ENCODE measurements at places on chromosomes 12 and 14.
A peak's percentile ranks its signal among the peaks of the same experiment; 100 is the strongest.

DNA sequence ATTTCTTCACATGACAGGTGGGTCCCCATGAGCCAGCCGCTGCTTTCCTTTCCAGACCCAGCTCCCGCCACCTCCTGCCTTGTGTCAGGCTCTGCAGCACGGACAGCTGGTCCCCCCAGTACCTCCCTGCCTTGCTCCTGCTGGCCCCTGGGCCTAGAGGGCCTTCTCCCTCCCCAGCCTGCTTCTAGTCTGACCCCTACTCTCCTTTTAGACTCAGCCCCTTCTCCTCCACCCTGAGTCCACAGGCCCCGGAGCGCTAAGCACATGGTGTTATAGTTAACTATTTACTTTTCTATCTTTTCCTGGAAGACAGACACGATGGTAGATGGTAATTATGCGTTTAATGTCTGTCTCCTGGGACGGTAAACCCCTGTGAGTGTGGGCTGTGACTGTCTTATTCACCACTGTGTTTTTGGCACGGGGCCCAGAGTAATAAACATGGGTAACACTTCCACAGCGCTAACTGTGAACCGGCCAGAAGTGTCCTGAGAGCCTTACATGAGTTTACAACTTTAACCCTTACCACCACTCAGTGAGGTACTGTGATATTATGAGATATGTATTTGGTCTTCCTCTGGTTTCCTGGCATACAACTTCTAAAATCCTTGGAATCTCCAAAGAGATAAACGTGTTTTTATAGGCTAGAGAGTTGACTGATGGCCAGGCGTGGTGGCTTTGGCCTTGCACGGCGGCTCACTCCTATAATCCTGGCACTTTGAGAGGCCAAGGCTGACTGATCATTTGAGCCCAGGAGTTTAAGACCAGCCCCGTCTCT, 41.2 kb downstream of the DGLUCY start:
- peak; percentile 56 for DNase-seq

DNA sequence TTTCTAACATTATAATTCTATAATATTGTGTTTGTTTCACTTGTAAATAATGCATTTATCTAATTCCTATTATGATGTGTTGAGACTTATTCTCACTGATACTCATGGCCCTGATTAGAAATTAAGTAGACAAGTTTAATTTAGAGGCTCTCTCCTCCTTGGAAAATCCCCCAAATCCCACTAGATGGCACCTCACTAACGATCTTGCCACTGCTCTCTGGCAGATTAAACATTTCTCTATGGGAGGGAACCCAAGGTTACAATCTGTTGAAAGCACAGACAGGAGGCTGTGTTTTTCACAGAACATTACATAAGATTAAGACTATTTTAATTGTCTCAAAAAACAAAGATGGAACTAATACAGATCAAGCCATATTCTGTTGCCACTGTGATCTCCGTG, 318.7 kb downstream of the LRFN5 start:
- DNase-seq, result no peak

DNA sequence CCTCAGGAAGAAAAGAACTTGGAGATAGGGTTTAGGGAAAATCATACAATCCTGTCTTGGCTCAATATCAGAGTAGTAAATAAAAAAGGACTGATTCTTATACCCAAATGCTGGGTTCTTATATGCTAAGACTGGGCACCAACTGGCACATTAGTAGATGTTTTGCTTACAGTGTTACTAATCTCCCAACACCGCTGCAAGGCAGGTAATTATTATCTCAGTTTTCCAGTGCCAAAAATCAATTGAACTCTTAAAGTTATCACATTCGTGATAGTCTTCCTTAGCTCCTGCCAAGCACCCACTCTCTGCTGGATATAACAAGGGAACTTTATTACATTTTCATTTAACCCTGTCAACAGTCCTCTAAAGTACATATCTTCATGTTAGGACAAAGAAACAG, 25.0 kb upstream of the HIGD1C start:
- DNase-seq, result no peak

GRCh38 chr14:95388699-95389098, 69.0 kb upstream of the CLMN start:
- DNase-seq, result no peak

- no peak for DNase-seq
Measured at GRCh38 chr12:105468464-105468863, 138.0 kb downstream of the C12orf75 start.

DNA sequence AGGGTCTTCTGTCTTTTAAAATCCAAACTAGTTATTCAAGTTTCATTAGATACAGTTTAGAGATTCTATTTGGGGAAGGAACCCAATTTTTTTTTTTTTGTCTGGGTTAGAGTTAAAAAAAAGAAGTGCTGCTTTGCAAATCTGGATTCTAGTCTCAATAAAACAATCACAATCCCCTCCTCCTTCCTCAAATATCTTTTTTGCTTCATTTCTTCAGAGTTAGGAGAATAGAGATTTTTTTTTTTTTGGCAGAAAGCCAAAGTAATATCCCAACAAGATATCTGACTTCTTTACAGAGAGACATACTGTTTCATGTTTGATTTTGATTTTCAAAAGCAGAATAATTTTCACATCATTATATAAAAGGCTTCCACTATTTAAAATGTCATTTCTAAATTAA, 201.9 kb downstream of the FOXN3 start:
- no peak for DNase-seq

DNA sequence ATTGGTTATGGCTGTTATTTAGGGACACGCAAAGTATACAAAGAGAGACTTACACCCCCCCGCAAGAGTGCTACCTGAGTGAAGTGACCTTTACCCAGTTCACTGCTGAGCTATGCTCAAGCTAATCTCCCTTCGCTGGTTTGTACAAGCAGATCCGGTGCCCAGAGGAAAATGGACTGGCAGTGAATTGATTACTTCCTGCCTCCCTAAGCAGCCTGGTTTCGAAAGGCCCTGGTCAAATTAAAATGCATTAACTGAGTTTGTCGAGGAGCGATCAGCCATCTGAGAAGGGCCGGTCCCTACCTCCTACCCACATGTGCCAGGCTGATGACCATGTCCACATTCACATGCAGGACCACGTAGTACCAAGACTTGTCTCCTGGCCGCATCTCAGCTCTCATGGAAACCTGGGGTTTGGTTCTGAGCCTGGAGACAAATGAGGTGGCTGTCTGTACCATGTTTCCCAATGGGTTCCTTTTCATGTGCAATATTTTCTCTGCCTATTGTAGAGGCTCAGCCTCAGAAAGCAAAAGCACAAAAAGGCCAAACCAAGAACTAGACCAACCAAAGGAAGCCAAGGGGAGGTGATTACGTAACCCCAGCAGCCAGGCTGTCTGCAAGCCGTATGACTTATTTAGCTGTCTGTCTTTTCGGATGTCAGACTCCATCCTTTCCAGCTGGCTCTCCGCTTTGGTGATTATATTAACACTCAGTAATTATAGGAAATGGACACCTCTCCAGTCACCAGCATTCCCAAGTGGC, 284.7 kb upstream of the PWP1 start:
- no peak for DNase-seq

DNA sequence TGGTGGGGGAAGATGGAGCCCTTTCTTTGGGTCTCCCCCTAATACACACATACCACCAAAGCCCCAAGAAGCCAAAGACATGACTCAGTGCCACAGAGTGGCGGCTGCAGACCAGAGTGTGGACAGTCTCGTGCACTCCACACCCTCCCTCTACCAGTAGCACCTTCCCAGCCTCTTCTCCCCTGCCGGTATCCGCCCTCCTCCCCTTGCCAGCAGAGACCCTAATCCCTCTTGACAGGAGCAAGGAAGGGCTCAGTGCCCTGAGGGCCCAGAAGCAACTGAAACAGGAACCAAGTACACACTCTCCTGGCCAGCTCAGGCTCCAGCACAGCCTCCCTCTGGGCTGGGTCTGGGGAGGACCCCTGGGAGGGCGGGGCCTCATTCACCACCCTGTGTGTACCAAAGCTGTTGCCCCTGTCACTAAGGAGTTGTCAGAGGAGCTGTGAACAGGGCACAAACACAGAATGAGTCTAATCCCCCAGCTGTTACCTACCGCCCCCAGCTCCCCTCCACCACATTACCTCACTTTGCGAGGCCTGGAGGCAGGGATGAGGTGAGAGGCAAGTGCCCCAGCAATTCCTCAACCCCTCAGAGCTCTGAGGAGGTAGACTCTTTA, 8.2 kb downstream of the SPRYD3 start:
- DNase-seq, result no peak

GRCh38 chr14:74816124-74816523, 53.0 kb downstream of the YLPM1 start:
- no peak for DNase-seq

- DNase-seq, result peak; percentile 10
Measured at GRCh38 chr12:30794591-30795409, 40.0 kb upstream of the CAPRIN2 start.
